NCI-H2171 (cell line): ENCODE measurements at places on chromosomes 2 and 18.

DNA sequence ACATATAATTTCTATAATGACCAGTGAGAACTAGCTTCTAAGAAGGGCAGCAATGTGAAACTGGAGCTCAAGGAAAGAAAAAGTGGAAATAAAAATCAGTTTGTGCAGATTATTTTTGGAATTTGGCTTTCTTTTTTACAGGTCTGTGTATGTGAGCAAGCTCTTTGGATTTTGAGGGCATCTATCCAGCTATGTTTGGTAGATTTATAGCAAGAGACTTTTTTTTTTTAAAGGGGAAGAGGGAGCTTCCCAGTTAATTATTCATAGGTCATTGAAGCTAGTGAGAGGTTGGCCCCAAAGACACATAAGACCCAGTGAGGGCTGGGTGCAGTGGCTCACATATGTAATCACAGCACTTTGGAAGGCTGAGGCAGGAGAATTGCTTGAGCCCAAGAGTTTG lies 24.0 kb upstream of the COLEC12 start:
- DNase-seq: no peak

GRCh38 chr2:72037261-72037666 lies 110.4 kb downstream of the CYP26B1 start:
- DNase-seq: no peak

DNA sequence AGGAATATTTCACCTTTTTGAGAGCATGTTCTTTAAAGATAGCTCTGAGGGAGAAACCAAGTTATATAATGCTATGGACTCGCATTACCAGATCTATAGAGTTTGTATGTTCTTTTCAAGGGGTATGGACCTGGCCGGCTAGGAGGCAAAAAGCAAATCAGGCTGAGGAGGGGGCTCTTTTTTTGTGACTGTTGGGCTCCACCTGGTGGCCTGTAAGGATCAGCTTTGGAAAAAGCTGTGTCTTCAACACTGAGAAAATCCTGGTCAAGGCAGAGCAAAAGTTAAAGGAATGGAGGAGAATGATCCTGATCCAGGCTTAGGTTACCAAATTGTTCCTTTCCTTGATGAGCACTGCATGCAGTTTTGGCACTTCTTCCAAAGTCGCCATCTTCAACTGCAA lies 180.5 kb downstream of the DIS3L2 start:
- peak; percentile 1 for DNase-seq

GRCh38 chr18:51447351-51448342 lies 250.2 kb upstream of the MEX3C start:
- no peak for DNase-seq

DNA sequence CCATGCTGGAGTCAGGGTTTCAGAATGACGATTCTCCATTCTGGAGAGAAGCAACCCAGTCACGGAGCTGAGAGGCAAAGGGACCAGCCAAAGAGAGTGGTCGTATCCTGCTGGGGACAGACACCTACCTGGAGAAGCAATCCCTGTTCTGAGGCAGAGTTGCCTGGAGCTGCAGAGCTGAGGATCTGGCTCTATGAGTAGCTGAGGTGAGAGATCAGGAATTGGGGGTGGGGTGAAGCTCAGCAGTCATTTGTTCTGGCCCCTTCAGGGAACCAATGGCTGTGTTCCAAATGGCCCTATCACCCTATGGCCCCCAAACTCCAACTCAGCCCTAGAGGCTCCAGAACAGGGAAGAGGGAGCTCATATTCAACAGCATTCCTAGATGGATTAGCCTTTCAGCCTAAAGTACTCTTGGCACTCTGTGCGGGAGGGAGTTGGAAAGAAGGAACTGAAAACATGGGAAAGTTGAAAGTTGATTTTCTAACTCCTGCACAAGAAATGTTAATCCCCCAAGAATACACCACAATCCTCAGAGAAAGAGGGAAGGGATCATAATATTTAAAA lies 3.3 kb upstream of the ATRAID start:
- no peak for DNase-seq

- no peak for DNase-seq
These were observed 124.5 kb downstream of the MIB1 start for GRCh38 chr18:21865043-21865442.

- DNase-seq: no peak
These were observed 2.6 kb upstream of the RBM43 start for GRCh38 chr2:151264157-151264825.

DNA sequence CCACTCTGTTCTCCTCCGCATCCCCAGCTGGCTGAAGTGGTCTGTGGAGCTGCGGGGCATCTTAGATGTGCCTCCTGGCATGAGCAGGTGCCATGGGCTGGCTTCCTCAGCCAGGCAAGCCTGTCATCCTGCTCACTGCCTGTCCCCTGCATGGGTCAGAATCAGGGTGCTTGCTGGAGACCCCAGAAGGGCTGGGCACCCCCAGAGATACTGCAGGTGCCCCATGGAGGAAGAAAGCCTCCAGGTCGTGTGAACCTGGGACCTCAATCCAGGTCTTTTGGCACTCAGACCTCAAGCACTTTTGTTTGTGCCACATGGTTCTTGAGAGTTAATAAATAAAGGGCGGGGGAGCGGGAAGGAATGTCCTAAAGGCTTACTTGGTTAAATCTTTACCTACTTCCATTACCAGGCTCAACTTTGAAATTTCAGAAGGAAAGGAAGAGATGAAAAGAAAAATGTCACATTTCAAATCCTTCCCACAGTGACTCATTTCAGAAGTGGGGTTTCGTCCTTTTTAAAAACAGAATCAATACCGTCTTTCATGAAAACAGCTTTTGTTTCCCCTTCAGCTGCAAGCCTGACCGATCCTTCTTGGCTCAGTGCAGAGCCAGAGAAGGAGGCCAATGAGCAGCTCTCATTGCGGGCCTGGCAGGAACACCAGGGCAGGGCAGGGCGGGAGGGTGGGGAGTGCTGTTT lies 69.9 kb downstream of the RHOB start:
- DNase-seq: no peak

DNA sequence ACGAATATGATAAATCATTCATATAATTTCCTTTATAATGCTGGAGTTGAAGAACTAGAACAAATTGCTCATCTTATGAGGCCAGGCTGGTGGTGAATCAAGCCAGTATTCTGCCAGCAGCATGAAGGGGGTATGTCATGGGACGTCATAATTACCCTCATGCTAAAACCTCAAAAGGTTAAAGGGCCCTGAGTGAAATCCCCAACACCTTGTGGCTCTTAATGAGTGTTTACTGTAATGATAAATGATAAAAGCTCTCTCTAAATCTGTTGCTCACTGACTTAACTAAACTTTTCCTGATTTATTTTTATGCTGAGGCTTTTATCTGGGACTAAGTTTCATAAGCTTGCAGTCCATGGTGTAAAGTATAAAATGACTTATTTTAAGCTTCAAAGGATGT lies 18.3 kb upstream of the NEDD4L start:
- no peak for DNase-seq

GRCh38 chr2:240584486-240585031 lies 2.0 kb upstream of the CAPN10 start:
- DNase-seq: peak; percentile 88

DNA sequence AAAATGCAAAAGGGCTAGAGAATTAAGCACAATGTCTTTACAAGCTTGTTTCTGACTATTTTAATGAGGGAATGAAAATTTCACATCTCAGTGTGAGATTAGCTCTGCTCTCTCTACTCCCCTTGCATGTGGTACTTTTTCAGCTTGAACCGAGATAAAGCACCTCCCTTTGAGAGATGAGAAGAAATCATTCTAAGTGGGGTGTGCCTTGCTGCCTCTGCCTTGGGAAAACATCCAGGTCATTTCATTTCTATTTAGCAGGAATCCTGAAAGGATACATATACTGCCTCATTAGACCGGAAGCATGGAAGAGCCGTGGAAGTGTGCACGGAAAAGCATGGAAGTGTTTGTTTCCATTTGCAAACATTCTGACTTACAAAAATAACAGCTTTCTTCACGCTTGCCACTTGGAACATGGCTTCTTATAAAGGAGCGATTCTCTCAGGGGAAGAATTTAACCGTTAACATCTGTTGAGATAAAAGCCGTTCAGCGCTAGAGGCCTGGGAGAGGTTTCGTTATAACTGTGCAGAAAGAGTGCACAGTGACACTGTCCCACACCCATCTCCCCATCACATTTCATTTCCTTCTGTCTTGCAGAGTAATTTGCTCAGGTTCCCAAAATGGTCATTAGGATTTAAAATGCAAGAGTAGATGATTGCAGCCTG lies 16.7 kb downstream of the NOSTRIN start:
- DNase-seq: no peak

DNA sequence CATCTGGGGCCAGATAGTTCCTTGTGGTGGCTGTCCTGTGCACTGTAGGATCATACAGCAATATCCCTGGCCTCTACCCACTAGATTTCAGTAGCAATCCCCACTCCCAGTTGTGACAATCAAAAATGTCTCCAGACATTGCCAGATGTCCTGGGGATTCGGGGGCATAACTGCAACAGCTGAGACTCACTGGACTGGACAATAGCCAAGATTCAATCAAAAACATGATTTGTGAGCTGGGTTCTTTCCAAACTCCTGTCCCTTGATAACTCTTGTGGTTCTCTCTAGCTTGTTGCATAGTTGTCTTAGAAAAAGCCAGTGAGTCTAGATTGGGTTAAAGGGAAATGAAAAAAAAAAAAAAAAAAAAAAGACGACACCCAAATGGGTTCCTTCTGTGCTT lies 293.4 kb downstream of the CELF4 start:
- DNase-seq: peak; percentile 72

DNA sequence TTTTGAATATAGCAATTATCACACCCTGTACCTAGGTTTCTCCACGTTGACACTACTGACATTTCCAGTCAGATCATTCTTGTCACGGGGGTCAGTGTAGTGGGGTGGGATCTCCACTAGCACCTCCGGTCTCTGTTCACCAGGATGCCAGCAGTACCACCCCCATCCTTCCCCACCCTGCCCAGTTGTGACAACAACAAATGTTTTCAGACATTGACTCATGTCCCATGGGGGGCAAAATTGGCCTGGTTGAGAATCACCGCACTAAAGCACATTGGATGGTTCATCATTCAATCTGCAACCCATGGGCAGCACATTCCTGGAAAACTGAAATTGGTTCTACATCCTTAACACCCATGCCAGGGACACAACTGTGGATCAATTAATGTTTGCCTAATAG lies 32.3 kb downstream of the FEZ2 start:
- no peak for DNase-seq

DNA sequence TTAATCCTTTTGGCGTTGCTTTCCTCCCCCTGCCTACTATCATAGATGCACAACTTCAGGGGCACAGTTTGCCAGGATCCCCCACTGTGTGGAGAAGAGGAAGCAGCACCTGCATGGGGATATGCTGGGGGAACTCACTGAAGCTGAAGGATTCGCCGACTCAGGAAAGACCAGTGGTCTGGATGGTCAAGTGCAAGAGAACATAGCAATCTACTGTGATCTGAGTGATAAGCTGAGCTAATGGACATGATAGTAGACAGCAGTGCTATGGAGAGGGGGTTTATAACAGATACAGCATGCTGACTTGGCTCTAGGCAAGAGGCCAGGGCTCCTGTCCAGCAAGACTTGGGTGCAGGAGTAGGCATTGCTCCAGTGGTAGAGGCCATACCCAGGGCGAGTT lies 124.4 kb upstream of the NRP2 start:
- DNase-seq: no peak
